ENCODE measurements at places on chromosomes 1 and 21.

- no peak overlapping the region for H3K4me3 ChIP-seq
- H3K4me1 ChIP-seq = peaks cover 16% of the 10 kb centered on the region
- DNase-seq = no peak
- H3K27ac ChIP-seq = no peak overlapping the region
Observed at GRCh38 chr1:172779491-172779890, 120.6 kb downstream of the FASLG start.

- no peak overlapping the region for H3K4me3 ChIP-seq
- no peak overlapping the region for H3K27ac ChIP-seq
- no peaks in the 10 kb centered on the region for H3K36me3 ChIP-seq
- H3K4me1 ChIP-seq = no peaks in the 10 kb centered on the region
Observed at GRCh38 chr1:177632923-177633615, 336.8 kb downstream of the SEC16B start.

- DNase-seq = no peak
- no peak overlapping the region for H3K27ac ChIP-seq
- H3K4me3 ChIP-seq = no peak overlapping the region
- H3K4me1 ChIP-seq = no peaks in the 10 kb centered on the region
Observed at GRCh38 chr21:41750051-41750450, 16.8 kb downstream of the RIPK4 start.

DNA sequence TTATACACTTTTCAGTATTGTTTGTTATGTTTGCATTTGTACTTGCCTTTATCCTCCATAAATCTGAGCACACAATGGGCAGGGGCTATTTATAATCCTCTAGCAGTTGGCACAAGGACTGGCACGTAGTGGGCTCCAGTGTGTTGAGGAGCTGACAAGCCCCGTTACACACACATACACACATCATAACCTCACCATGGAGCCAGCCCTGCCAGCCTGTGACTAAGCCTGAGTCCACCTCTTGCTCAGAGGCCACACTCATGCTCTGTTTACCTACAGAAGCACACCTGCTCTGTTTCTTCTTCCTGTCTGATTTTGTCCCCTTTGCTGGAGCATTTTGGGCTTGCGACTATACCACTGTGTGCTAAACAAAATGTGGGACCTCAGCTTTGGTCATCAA, 64.5 kb upstream of the SPATA6 start:
- H3K4me3 ChIP-seq = no peak overlapping the region
- no peaks in the 10 kb centered on the region for H3K27me3 ChIP-seq
- no peak overlapping the region for H3K27ac ChIP-seq

DNA sequence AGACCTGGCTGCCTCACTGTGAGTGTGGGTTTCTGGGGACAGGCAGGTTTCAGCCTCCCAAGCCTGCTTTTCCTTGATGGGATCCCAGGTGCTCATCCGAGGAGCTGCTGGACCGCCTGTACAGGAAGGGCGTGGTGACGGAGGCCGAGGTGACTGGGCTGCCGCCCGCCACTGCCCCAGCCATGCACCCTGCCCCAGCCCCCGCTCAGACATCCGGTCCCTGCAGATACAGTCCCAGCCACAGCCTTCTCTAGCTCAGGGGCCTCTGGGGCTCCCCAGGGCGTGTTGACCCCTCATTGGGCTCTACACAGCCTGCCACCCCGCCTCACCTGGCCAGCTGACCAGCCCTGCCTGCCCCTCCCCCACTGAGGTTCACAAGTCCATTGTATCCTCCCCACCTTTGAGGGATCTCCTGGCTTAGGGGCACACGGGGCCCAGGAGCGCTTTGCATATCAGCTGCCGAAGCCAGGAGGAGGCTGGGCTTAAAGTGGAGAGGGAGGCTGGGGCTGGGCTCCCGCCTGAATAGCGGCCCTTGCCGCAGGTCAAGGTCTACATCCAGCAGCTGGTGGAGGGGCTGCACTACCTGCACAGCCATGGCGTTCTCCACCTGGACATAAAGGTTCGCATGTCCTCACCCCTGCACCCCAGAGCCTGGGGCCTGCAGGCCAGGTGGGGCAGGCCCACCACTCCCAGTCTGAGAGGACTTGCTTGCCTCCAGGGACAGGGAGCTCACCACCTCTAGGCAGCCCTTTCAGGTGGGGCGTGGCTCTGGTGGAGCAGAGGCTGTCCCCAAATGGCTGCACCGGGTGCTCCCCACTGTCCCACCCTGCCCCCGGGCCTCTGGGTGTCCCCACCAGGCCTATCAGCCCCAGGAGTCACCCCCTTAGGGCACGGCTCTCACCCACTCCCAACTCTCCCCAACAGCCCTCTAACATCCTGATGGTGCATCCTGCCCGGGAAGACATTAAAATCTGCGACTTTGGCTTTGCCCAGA, 38.5 kb downstream of the TRIM11 start:
- H3K36me3 ChIP-seq = no peaks in the 10 kb centered on the region
- H3K27me3 ChIP-seq = no peaks in the 10 kb centered on the region
- no peak overlapping the region for H3K4me3 ChIP-seq
- DNase-seq = no peak
- no peaks in the 10 kb centered on the region for H3K4me1 ChIP-seq

DNA sequence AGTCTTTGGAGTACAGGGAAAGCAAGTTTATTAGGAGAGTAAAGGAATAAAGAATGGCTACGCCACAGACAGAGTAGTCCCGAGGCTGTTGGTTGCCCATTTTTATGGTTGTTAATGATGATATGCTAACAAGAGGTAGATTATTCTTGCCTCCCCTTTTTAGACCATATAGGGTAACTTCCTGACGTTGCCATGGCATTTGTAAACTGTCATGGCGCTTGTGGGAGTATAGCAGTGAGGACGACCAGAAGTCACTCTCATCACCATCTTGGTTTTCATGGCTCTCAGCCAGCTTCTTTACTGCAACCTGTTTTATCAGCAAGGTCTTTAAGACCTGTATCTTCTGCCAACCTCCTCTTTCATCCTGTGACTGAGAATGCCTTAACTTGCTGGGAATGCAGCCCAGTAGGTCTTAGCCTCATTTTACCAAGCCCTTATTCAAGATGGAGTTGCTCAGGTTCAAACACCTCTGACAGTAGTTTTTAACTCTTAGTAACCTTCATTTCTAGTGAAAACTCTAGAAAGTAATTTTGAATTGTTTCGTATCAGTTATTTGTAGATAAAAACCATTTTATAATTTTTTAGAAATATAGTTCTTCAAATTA, 26.2 kb downstream of the TCP10L start:
- H3K36me3 ChIP-seq = no peaks in the 10 kb centered on the region
- no peak overlapping the region for H3K4me3 ChIP-seq
- DNase-seq = no peak
- peaks cover 1% of the 10 kb centered on the region for H3K27me3 ChIP-seq
- no peak overlapping the region for H3K27ac ChIP-seq

- no peak for DNase-seq
- peaks cover 17% of the 10 kb centered on the region for H3K27me3 ChIP-seq
- no peak overlapping the region for H3K4me3 ChIP-seq
Observed at GRCh38 chr1:222547260-222547614, 667 bp downstream of the HHIPL2 start.

DNA sequence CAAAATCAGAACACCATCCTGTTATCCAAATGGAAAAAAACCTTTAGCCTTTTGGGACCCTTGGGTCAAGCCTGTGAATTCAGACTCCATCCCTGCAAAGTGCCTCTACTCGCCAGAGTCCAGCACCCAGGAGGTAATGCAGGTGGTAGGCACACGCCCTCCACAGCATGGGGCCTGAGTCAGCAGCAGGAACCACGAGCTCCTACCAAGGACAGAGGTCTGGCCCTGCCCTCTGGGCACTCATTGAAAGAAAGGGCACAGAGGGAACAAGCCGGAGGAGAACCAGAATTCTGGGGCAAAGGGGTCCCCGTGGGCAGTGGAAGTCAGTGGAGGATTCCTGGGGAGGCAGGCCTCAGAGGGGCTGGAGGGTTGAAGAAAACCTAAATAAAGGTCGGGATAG, 438.1 kb downstream of the NPHP4 start:
- H3K27me3 ChIP-seq = peaks cover 2% of the 10 kb centered on the region
- DNase-seq = no peak
- H3K36me3 ChIP-seq = no peaks in the 10 kb centered on the region
- H3K4me3 ChIP-seq = no peak overlapping the region
- H3K4me1 ChIP-seq = no peaks in the 10 kb centered on the region

- H3K27me3 ChIP-seq = peaks cover 9% of the 10 kb centered on the region
- no peak overlapping the region for H3K27ac ChIP-seq
- DNase-seq = no peak
- H3K36me3 ChIP-seq = no peaks in the 10 kb centered on the region
Observed at GRCh38 chr1:8257621-8258020, 60.3 kb upstream of the SLC45A1 start.

GRCh38 chr1:84385347-84385746, 12.9 kb upstream of the DNASE2B start:
- no peak for DNase-seq
- peaks cover 4% of the 10 kb centered on the region for H3K27me3 ChIP-seq
- H3K27ac ChIP-seq = no peak overlapping the region
- H3K4me1 ChIP-seq = no peaks in the 10 kb centered on the region
- no peaks in the 10 kb centered on the region for H3K36me3 ChIP-seq

GRCh38 chr1:41173651-41174050, 68.5 kb downstream of the SCMH1 start:
- H3K36me3 ChIP-seq = peaks cover 32% of the 10 kb centered on the region
- H3K27me3 ChIP-seq = no peaks in the 10 kb centered on the region
- DNase-seq = no peak
- no peak overlapping the region for H3K4me3 ChIP-seq
